ENCODE measurements at places on chromosomes 16 and 17.

DNA sequence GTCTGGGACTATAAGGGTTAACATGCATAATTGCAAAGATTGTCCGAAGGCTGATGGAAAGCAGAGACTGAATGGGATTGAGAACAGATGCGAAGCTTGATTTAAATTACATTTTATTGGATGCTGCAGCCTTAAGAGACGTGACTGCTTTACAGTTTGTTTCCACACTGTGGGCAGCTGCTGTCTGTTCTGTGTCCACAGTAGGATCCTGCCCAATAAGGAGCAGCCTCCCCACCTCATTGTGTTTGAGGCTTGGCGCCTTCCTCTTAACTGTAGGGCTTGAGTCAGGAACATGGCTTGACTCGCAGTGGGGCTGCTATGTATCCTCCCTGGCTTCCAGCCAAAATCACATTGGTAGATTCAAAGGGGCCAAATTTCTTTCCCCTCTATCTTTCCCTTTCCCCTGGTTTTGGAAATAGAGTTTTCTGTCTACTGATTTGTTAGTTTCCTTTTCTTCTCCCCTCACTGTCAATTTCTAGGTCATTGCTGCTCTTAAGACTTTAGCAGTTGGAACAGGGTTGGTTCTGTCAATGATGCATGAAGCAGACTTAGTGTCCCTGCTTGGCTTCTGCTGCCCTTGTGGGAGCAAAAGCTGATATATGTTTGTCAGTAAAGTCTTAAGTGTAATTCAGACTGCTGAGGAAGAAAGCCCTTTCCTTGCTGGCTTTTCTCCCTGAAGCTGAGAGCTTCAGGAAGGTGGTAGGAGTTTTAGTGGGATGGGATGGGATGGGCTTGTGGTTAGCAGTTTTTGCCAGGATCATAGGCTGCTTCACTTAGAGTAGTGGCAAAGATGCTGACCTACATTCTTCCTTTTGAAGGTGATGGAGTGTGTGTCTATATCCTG is 5.0 kb upstream of the RARA start:
- peak; percentile 82 for DNase-seq

DNA sequence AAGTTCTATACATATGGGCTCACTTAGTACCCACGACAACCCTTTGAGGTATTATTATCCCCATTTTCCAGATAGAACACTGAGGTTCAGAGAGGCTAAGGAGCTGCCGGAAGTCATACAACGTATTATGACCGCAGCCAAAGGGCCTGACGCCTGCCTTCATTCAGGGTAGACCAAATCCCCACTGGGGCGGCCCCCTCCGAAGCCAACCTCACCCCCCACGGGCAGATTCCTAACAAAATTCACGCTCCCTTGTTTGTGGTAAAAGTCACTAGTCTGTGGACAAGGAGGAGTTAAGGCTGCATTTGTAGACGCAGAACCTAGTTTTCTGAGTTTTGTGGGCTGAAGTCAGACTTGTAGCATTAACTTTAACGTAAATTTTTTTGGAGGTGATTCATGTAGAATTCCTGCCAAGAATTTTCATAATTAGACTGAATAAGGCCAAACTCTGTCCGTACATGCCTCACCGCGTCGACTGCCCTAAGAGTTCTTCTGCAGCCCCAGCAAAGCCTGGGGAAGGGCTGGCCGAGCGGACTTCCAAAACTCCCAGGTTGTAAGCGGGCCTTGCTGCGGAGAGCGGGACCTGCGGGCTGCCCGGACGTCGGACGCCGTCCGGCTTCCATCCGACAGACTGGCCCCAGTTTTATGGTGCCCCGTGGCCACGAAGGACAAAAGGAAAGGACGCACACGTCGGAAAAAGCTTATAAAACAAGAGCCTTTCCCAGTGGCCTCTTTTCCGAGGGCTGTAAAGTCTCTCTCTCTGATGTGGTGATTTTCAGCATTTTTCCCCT is 75.7 kb downstream of the NXN start:
- peak; percentile 60 for DNase-seq

DNA sequence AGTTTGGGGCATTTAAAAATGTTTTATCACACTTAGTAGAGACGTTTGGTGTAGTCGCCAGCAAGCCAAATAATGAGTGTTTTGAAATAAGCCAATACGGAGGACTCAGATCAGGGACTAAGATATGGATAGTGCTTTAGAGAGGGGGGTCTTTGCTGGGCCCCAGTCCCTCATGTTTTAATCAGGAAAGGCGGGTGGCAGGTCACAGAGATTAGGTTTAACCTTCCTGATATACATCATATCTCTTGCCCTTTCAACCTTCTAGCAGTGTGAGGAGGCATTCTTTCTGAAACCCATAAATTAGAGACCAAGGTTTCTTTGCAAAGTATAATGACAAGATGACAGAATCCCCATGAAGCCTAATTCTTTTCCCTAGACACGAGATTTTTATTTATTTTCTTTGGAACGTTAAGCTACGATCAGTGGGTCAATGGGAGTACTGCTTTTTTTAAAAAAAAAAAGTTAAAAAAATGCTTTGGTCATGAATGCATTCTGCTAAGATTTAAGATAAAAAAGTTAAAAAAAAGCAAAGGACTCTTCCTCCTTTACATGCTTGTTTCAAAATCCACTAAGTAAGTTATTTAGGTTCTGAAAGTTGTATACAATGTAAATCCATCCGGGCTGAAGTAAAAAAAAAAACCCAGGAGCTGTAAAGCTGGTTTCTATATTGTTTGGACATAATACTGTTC is 572.1 kb upstream of the SALL1 start:
- DNase-seq, result no peak

DNA sequence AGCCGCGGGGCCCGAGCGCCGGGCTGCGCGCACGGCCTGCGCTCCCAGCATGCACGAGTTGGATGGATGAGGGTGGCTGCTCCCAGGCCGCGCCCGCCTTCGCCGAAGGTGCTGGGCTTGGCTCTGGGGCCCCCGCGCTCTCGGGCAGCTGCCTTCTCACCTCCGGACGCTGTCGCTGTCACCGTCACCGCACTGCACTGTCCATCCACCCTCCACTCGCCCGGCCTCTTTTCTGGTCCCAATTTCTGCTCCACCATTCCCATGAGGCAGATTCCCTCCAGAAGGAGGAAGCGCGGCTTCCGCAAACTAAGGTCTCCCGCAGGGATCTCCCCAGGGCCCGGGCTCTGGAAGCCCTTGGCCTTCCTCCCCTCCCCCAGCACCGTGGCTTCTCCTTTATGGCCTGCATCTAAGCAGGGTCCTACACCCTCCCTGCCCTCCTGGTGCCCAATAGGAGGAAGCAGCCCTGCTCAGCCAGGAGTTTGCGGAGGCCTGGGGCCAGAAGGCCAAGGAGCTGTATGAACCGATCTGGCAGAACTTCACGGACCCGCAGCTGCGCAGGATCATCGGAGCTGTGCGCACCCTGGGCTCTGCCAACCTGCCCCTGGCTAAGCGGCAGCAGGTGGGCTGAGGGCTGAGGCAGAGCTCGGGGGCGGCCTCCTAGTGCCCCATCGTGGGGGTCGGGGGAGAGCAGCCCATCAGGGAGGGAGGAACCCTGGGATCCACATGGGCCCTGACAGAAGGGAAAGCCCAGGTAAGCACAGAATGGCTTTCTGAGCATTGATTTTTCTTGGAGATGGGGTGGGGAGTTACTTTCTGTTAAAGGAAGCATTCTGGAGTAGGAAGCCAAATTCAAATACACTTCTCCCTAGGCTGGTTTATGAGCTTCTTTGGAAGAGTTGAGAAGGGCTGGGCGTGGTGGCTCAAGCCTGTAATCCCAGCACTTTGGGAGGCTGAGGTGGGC is 899 bp downstream of the ACE start:
- no peak for DNase-seq

DNA sequence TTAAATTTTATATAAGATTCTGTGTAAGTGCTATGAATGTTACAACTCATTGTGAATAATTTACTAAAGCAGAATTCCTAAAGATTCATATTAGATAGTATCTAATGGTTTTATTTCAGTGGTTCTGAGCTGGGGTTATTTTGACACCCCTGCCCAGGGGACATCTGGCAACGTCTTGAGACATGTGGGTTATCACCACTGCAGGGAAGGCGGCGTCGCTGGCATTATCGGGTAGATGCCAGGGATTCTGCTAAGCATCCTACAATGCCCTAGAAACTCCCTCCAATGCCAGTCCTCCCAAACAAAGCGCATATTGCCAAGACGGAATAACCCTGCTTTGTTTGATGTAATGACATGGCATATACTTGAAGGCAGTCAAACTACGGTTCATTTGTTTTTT is 372.3 kb upstream of the ZFHX3 start:
- no peak for DNase-seq

DNA sequence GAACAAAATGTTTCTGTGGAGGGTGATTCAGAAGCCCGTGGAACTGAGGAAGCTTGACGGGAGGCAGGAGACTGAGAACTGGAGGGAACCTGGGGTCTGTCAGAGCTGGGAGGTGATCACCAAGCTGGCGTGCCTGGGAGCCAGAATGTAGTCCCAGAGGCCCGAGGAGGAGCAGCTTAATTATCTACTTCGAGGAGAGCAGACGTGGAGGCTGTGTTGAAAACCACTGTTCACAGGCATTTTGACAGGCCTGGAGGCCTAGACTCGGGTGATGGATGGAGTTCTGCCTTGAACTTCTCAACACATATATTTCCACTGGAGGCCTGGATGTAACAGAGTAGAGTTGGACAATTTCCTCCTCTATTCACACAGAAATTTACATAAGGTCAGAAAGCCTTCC is 177.7 kb upstream of the SALL1 start:
- no peak for DNase-seq

DNA sequence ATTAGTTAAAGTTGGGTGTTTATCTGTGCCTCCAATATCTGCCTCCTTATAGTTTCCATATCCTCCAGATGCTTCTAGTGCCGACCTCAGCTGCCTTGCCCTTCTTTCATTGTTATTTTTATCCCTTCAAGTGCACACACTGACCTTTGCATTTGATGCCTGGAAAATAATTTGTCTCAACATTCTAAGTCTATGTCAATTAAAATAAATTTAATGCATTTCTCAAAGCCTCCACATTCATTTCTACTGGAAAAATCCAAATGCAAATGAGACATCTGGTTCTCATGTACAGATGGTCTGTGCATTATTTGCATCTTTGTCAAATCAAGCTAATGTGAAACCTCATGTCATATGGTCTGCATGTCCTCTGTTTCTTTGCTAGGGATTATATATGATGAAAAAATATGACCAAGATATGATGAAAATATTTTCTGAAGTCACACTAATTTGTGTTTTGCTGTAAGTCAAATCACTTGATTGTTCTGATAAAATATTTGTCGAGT is 61.4 kb downstream of the TMEM100 start:
- DNase-seq, result no peak

GRCh38 chr17:32636598-32637218 is 149.9 kb downstream of the CDK5R1 start:
- no peak for DNase-seq

DNA sequence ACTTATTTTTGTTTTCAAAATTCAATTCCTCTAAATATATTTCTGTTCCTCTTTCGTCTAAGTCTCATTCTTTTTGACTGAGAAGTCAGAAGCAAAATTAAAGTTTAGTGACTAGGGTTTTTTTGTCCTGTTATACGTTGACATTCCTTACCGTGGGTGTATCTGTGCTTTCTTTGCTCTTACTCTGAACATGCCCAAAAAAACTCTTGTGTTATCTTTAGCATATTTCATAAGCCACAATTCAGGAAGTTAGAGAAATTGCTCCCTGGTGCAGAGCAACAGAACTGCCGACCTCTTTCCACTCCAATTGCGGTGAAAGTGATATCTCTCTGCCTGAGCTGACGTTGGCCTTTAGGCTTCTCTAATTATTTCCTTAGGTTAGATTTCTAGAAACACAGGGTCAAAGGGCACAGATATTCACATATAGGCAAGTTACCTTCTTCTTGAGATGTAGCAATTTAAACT is 65.7 kb downstream of the CENPV start:
- DNase-seq, result peak; percentile 53
